ENCODE measurements at places on chromosomes 6 and 20.

- DNase-seq: no peak
Observed at GRCh38 chr6:155968921-155969320, 513.3 kb upstream of the NOX3 start.

GRCh38 chr20:6665161-6665560, 102.3 kb upstream of the BMP2 start:
- no peak for DNase-seq

- DNase-seq: no peak
Observed at GRCh38 chr6:12296604-12297003, 6.4 kb downstream of the EDN1 start.

DNA sequence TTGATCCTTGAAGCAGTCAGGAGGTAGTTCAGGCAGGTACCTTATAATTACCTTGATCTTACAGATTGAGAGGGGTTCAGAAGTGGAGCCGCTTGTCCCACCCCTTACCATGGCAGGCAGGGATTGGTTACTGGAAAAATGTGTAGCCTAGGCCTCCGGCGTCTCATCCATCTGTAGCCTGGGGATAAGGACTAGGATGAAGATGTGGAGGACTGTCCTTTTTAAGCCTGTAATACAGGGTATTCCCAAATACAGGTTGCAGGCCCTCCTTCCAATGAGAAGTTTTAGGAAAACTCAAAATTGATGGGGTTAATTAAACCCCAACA, 2.8 kb downstream of the HMGA1 start:
- DNase-seq: peak; percentile 3

DNA sequence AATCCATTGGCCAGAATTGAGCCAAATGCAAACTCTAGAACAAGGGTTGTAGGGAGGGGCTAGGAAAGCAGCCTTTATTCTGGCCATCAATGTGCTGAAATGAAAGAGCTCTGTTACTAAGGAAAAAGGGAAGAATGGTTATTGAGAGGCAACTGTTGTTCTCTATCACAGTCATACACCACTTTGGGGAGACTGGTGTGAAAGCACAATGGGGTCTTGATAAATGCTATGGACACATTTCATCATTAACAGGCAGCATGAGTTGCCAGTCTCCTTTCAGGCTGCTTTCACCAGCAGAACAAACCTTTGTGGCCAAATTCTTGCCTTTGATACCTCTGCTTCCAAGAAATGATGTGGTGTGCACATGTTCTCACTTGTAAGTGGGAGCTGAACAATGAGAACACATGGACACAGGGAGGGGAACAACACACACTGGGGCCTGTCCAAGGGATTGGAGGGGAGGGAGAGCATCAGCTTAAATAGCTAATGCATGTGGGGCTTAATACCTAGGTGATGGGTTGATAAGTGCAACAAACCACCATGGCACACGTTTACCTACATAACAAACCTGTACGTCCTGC, 86.2 kb downstream of the CDS2 start:
- no peak for DNase-seq

DNA sequence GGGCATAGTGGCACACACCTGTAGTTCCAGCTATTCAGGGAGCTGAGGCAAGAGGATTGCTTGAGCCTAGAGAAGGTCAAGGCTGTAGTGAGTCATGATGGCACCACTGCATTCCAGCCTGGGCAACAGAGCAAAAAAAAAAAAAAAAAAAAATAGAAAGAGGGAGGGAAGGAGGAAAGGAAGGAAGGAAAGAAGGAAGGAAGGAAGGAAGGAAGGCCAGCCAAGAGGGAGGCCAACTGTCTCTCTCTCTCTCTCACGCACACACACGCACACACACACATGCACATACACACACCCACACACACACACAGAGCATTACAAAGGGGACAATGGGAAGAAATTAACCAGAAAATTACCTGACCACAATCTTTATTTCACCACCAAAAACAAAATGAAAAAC, 50.6 kb upstream of the COL9A1 start:
- no peak for DNase-seq

DNA sequence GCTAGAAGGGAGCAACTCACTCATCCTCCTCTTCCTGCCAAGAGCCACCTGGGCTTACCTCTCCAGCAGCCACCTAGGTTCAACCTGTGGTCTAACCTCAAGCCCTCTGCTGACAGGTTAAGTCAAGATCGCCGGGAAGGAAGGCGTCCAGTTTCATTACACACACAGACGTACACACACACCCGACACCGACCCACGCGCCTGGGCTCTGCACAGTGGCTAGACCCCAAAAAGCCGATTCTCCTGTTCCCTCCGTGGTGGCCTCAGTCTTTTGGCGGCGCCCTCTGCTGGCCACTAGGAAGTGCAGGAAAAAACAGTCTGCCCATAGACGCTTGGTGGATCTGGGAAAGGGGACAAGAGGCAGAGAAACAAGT, 52.8 kb downstream of the MRPL14 start:
- DNase-seq: peak; percentile 85

DNA sequence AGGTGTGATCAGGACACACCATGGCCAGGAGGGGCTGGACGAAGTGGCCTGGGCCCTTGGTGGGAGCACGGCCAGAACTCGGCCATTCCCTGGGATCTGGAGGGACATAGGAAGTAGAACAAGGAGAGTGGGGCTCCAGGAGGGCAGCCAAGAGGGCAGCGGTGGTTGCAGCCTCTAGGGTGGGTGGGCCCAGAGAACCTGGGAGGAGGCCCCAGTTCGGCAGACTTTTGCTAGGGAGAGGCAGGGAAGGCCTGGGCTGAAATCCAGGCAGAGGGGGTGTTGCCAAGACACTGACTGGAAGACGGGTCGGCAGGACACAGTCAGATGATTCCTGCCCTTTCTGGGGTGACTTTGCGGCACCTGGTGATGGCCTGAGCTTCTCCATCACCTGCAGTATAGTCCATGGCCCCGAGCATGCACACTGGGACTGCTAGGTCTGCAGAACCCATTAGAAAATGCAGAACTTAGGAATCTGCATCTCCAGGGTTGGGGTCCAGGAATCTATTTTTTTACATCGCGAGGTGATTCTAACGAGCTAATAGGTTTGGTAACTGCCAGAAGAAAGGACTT, 224.8 kb downstream of the SYNDIG1 start:
- DNase-seq: no peak

DNA sequence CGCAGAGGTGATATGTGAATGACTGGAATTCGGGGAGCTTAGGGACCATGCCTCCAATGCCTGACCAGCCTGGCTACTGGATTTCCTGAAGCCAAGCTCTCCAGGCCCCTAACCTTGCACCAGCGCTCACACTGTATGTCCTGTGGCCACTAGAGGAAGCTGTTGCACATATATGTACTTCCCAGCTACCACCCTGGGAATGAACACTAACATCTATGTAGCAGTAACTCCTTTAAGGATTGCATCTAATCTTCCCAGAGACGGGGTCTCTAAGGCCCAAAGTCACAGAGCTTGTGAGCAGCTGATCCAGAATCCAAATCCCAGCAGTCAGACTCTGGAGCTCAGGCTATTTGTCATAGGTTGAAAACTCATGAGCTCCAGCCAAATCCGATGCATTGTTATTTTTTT, 20.4 kb upstream of the BPIFB1 start:
- peak; percentile 74 for DNase-seq

GRCh38 chr20:24779946-24780345, 169.1 kb upstream of the CST7 start:
- DNase-seq: no peak

DNA sequence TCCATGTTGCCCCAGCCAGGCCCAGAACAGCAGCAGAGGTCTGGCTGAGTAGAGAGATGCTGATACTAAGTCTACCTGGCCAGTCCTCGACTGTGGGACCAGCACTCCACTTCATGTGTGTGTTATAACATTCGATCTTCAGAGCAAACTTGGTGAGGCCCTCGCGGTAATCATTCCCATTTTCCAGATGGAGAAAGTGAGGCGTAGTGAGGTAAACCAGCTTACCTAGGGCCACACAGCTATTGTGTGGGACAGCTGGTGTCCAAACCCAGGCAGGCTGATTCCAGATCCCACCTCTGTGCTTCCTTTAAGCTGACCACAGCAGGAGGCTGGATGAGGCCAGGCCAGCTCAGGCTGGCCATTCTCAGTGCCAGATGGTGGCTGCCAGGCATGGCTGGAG, 47.7 kb upstream of the SLC32A1 start:
- no peak for DNase-seq

DNA sequence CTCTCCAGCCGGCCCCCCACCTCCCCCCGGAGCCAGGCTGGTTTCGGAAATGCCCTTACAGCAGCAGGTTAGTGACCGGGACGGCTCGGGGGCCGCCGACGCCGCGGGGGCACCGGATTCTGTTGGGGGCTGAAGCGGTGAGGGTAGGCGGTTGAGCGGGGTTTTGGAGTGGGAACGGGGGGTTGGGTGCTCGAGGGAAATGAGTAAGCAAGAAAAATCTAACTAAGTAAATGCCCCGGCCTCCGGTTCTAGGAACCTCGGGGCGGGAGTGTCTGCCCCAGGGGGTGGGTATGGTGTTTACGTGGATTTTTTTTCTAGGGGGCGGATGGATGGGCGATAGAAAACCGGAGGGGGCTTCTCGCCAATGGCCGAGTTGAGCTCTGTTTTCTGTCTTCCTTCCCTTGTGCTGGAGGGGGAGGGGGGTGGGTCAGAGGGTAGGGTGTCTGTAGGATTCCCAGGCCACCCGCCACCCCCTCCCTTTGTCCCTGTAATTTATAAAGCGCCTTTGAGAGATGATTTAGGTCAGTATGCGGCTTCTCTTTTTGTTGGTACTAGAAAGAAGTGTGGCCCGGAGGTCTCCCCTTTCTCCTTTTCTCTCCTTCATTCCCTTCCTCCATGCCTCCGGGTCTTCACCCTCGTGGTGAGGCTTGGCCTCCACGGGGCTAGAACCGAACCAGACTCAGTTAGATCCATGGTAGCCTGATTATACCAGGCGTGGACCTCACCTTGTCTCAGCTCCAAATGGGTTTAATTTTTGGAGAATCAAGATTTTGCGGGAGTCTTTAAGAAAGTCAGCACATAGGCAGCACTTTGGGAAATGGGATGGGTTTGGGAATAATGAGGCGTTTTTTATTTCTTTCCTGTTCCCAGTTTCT, 2.3 kb downstream of the E2F3 start:
- peak; percentile 28 for DNase-seq

DNA sequence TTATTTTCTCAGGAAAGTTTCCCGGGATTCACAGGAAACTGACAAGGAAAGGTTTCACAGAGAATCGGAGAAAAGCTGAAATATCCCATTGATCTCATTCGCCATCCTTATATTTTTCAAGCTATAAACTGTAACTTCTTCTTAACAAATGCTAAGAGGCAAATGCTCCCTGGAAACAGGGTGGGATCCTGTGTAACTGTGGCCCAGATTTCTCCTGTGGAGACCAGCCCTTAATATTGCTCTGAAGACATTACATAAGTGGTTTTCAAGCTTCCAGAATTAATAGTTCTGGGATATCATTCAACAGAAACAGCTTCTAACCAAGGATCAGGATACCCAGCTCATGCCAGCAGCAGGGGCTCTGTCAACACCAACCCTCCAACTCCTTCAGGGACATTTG, 69.2 kb downstream of the THBS2 start:
- DNase-seq: no peak

DNA sequence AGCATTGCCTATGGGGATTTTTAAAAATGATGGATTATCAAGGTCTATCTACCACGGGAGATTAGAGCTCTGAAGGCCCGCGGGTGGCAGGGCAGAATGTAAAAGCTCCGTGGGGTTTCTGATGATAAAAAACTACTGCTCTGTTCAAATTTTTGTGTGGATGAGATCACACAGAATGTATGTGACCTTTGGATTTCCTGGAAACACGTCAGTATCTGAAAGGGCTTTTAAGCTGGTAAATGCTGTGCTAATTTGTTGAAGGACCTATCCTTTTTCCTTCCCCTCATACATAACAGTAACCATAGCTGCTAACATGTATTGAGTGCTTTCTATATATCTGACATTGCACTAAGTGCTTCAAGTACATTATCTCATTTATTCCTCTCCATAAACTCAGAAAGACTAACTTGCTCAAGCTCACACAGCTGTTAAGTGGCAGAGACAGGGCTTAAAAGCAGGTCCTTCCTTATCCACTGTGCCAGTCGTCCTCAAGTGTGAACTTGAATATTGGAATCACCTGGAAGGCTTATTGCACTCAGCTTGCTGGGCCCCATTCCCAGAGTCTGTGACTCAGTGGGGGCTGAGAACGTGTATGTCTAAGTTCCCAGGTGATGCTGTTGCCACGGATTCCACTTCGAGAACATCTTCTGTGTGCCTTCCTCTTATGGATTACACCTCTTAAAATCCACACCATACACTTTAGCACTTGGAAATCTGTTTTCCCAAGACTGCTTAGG, 1.9 kb upstream of the TMEM242 start:
- DNase-seq: peak; percentile 46

DNA sequence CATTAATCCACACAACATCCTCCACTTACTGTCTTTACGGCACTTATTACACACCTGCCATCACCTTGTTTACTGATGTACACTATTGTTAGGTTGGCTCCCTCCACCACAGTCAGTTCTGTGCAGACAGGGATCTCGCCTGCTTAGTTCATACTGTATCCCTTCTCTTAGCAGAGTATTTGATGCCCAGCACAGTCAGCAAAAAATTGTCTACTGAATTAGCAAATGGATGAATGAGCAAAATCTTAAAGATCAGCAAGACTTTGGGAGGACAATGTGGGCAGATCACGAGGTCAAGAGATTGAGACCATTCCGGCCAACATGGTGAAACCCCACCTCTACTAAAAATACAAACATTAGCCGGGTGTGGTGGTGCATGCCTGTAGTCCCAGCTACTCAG, 109.8 kb upstream of the ATXN1 start:
- DNase-seq: no peak

GRCh38 chr20:48937674-48938073, 16.2 kb downstream of the ARFGEF2 start:
- DNase-seq: no peak

DNA sequence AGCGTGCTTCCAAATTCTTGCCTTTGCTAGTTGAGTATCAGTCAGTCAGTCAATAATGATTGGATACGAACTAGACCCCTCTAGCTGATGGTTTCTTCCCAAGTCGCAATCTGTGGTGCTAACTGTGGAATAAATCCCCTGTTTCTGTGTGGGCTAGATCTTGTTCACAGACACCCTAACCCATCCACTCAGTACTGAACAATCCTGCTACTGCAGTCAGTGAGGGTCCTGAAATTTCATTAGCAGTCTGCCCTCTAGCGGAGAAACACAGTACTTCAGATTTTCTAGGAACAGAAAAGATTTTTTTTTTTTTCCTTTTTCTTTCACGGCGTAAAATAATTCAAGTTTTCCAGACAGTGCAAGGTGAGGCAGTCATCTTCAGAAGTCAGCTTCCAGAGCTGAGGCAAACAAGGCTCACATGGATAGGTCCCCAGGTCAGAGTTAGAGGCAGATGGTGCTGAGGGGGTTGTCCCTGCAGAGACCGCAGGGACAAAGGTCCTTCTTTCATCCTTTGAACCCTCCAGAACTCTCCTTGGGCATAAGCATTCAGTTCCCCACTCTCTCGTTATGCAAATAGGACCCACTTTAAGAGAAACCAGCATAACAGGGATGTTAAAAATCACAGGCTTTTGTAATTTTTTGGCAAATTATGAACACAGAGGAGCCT, 119.6 kb downstream of the SCML4 start:
- peak; percentile 55 for DNase-seq

- DNase-seq: peak; percentile 75
Observed at GRCh38 chr20:10219452-10219791, 792 bp downstream of the SNAP25 start.
